ENCODE measurements at places on chromosomes 1 and 21. TPM values are rescaled to one million over a fixed set of nuclear protein-coding genes. Genes with fewer than 3 reads are reported as not detected.

AMY1B gene
- not detected for total RNA-seq

TRAF5 gene
- total RNA-seq, result 7.3 TPM

AMY2A gene
- total RNA-seq, result not detected

CELF3 gene
- 0.03 TPM for total RNA-seq

HES3 gene
- total RNA-seq, result not detected
